ENCODE measurements at places on chromosomes 2 and 18.
A peak's percentile ranks its signal among the peaks of the same experiment; 100 is the strongest.

- DNase-seq = no peak
These were observed 5.5 kb downstream of the GCKR start for GRCh38 chr2:27502142-27502541.

DNA sequence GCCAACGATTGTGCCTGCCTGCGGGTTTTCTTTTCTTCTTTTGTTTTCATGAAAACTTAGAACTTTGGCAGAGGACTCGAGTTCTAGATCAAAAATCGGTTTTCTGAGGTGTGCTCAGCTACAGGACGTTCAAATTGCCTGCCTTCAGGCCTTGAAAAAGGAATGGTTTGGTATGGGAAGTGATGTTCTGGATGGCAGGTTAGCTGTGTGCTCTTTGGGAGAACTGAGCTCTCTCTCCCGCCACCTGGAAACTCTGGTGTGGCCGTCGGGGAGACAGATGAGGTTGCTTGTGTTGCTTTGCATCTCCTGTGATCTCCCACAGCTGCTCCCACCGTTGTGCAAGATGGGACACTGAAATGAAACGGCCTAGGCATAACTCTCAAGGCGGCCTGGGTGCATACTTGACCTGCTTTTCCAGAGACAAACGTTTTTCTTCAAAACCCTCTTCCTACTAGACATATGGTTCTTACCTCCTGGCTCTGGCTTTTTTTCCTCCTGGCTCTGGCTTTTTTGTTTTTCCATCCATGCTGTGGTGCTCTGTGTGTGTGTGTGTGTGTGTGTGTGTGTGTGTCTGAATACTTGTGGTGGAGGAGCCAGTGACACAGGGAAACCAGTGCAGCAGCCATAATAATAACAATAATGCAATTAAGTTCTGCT, 2.0 kb downstream of the FMNL2 start:
- DNase-seq = no peak

- no peak for DNase-seq
These were observed 262.5 kb downstream of the KCNJ3 start for GRCh38 chr2:154960802-154961583.

DNA sequence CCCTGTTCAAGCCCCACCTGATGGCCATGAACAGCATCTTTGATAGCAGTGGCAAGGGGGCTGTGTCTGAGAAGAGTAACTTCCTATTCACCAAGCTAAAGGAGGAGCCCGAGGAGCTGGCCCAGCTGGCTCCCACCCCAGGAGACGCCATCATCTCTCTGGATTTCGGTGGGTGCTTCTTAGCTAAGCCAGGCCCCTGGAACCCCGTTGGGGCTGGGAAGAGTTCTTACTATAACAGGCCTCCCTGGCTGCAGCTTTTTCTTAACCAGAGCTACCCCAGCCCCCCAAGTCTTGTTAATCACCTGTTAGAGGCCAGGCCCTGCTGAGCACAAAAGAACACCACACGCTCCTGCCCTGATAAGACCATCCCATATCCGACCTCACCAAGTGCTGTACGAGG, 79.4 kb downstream of the EPAS1 start:
- no peak for DNase-seq

DNA sequence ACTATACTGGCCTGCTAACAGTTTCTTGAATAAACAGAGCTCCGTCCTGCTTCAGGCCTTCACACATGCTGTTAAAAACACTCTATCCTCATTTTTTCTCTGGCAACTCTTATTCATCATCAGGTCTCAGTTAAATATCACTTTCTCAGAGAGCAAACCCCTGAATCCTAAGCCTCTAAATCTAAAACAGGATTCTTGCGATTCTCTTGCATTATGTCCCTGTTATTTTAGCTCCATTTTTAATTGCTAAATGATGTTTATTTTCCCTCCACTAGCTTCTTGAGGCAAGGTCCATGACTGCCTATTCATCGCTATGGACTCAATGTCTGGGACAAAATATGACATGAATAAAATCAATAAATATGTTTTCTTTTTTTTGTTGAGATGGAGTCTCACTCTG, 190.7 kb upstream of the SMAD7 start:
- no peak for DNase-seq

DNA sequence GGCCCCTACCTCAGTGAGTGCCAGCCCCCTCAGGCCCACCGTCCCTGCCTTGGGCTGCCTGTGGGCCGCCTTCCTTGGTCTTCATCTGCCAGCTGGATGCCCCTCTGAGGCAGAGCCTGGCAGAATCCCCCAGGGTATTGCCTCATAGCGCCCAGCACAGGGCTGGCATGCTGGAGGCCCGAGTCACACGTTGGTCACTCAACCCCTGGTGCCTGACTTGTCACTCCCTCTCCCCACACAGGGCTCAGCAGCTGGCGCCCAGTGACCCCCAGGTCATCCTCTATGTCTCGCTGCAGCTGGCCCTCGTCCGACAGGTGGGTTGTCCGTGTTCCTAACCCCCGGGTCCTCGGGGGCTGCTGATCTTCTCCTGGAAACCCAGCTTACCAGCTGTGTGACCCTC, 108.4 kb upstream of the MCFD2 start:
- no peak for DNase-seq

GRCh38 chr2:120314690-120315366, 31.1 kb upstream of the INHBB start:
- DNase-seq = no peak

DNA sequence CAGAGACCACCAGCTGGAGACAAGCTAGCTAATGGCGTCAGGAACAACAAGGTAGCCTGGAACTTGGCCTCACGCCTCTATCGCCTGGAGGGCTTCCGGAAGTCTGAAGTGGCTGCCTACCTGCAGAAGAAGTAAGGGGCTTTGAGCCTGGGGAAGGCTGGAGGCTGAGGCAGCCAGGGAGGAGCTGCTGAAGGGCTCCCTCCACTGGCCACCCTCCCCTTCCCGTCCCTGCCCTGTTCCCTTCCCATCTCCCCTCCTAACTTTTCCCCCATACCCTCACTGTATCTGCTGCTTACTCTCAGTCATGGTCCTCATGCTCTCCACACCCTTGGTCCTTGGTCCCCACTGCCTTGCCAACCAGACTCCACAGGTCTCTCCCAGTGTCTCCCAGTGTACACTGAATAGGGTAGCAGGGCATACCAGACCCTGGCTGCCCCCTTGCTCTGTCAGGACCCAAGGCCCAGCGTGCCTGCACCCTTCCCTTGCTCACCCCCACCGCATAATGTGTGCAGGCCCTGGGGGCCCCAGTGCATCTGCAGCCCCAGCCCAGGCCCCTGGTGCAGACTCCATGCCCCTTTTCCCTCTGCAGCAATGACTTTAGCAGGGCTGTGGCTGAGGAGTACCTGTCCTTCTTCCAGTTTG, 18.8 kb downstream of the PSD4 start:
- DNase-seq = no peak

DNA sequence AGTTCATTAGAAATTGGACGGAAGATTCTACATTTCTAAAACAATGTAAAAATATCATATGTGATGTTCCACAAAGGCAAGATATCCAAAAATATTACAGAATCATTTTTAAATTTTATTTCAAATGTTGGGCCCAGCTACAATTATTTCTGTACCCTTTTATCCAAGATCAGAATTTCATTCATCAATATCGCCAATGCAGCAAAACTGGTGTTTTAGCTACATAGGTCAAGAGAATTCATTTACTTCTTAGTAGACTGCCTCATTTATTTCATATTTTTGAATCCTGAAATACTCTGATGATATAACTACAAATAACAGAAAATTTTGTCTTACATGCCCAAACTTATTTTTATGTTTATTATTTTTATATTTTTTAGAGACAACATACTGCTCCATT, 143.1 kb downstream of the CMPK2 start:
- DNase-seq = no peak

DNA sequence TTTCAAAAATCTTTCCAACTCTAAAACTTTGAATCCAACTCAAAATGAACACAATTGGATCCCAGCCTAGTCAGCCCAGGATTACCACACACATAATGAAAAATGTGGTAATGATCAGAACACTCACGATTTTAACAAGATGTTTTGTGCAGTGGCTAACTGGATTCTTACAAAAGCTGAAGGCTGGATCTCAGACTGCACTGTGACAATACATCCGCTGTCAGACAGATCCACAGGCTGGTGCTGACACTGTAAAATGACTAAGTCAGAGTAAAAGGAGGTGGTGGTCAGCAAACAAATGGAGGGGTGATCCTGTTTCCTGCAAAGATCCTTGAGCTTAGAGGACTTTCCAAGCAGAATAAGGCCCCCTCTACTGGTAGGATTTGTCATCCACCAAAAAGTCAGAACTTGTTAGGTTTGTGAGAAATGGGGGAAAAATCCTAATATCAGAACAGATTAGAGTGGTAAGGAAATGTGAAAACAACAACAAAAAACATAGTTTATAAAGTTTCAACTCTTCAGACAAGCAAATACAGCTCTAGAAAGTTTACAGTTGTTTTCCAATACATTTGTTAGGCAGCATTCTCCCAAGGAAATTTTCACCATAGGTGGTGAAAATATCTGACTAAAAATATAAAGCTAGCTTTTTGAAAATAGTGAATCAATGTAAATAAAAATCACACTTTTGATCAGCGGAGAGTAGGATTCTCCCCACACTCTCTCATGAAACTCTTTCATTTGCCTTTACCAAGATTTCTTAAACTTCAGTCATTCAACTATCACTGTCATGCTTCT, 211.9 kb downstream of the AGPS start:
- peak; percentile 3 for DNase-seq

- DNase-seq = no peak
These were observed 264.1 kb downstream of the CDH20 start for GRCh38 chr18:61597316-61597715.

GRCh38 chr18:59565957-59566356, 131.3 kb downstream of the CCBE1 start:
- DNase-seq = no peak

- DNase-seq = no peak
These were observed 137.5 kb upstream of the BARD1 start for GRCh38 chr2:214946949-214947348.

DNA sequence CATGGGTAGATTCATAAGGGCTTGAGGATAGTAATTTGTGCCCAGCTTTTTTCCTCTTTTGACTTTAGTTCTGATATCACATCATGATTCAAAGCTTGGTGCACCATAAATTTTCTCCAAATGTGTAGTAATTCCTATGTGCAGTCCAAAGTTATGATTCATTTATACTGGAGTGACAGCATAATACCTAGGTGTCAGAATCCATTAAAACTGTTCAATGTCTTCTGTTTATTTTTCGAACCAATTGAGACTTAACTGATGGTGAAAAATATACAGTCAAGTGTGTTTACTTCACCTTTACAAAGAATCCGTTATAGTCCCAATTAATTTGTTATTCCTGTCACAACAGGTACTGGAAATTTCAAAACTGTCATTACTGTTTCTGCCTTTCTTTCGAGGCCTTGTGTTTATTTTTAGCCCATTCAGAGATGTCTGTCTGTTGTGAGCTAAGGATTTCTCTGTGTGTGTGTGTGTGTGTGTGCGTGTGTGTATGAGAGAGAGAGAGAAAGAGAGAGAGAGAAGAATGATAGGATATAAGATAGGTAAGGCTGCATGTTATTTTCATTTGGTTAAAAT, 389.7 kb upstream of the ATP5MC3 start:
- DNase-seq = no peak

DNA sequence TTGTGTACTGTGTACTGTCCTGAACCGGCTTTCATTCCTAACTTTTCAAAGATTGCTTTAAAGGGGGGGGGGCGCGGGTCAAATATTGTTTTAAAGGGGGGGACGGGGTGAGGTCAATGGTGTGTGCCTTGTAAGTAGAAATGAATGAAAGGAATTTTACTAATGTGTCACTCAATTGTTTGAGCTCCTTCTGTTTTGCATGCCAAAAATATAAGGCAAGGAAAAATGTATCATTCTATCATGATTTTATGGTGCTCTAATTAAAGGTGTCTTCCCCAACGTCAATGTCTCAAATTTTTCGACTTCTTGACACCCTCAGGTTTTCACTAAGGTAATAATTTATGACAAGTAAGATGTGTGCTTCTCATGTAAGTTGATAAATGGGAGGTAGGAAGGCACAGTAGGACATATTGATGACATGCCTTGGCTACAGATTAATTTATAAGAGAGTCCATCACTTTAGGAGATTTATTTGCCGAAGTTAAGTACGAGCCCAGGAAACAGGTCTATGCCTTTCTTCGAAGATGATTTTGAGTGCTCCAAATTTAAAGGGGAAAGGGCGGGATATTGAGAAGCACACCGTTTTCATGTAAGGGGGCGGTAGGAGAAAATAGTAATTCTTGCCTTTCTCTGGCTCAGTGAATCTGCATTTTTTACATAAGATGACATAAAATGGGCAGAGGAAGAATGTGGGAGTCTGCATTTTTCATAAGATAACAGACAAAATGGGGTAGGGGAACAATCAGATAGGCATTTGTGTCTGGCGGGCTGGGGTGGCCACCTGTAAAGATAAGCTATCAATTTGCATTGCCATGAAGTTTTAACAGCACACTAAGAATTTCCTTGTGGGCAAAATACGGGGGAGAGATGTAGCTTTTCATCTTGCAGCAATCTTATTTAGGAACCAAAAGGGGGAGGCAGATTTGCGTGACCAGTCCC, 1.2 kb upstream of the TRAPPC8 start:
- no peak for DNase-seq

GRCh38 chr2:263774-264492, at the start of gene SH3YL1:
SH3YL1 (minus strand) TSS chr2:264032; CDS start chr2:263984, 48 bp downstream.
- DNase-seq = peak; percentile 20

DNA sequence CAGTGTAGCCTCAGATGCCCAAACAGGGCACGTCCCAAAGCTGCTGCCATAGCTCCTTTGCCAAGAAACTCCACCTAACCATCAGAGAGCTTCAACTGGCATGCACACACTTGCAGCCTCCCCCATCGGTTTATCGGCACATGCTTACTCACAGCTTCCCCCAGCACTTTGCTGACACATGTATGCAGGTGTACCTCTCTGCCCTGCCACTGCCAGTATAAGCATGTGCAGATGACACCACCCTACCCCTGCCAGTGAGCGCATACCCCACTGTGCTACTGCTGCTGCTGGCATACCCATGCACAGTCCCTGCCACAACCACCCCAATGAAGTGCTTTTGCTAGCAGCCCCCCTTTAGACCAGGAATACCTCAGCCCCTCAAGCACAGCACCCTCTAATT, 1231.0 kb downstream of the DSC3 start:
- no peak for DNase-seq

- no peak for DNase-seq
These were observed 134.8 kb upstream of the FSHR start for GRCh38 chr2:49288902-49289700.

GRCh38 chr2:105747991-105748390, 3.3 kb downstream of the NCK2 start:
- DNase-seq = no peak

- peak; percentile 37 for DNase-seq
These were observed 26.3 kb downstream of the MRPL35 start for GRCh38 chr2:86225581-86225980.

- no peak for DNase-seq
These were observed 76.1 kb upstream of the CAVIN2 start for GRCh38 chr2:191922736-191923651.

All from stimulated activated CD4-positive, alpha-beta T cell treated with anti-CD3 and anti-CD28 coated beads, Interleukin-2, amount 100 ng/mL, for 48 hours (primary cell).